Foreskin fibroblast (primary cell): ENCODE measurements at places on chromosomes 5 and 9.

DNA sequence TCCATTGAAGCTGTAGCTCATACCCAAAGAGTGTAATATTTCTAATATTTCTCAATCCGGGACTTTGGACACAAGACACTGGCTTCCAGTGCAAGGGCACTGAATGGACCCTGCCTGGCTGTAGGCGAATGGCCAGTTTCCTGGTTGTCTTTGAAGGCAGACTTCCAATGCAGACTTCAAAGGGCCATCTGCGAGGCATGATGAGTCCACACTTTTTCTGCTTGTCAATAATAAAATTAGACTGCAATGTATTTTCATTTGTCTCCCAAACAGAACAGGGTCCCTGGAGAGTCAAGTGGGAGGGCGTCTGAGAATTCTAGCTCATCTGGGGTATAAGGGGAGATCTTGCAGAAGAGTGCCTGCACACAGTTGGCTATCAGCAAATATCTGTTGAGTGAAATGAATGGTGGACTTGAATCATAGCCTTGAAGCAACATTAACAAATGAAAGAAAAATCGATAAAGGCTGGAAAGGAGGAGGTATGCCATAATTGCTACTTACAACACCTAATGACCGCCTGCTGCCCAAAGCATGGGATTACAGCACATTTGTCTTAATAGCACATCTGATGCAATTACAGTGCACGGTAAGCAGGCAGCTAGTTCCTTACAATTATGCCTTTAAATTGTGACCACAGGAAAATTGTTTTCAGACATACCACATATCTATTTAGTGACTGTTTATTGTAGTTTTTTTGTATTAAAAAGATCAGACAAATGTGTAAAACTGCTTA is 137.5 kb downstream of the ARHGEF28 start:
- DNase-seq, result peak; percentile 69

DNA sequence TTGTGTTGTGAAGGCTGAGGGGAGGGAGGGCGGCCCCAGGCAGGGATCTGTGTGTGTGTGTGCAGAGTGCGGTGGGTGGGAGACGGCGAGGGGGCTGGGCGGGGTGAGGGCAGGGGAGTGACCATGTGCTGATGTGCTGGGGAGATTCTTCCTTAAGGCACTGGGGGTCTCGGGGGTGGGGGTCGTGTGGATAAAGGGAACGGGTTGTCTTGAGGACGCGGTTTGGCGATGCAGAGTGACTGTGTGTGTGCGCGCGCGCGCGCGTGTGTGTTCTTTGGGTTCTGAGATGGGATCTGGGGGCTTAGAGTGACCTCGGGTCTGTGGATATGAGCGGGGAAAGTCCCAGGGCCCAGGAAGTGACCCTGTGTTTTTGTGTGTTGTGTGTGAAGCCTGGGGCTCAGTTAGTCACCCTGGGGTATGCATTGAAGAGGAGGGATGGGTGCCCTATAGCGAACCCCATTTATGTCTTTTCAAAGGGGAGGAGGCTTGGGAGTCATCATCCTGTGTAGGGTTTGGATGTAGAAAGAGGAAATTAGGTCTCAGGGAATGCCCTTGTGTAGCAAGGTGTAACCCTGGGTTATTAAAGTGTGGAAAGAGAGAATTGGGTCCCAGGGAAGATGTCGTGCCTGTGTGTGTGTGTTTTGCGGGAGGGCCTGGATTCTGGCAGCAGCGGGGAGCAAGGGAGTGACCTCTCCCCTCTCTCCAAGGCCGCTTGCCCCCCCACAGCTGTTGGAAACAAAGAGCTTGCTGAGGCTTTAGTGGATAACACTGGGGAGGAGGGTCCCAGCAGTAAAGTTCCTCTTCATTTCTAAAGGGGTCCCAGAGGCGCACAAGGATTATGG is 1.4 kb downstream of the TMEFF1 start:
- no peak for DNase-seq

DNA sequence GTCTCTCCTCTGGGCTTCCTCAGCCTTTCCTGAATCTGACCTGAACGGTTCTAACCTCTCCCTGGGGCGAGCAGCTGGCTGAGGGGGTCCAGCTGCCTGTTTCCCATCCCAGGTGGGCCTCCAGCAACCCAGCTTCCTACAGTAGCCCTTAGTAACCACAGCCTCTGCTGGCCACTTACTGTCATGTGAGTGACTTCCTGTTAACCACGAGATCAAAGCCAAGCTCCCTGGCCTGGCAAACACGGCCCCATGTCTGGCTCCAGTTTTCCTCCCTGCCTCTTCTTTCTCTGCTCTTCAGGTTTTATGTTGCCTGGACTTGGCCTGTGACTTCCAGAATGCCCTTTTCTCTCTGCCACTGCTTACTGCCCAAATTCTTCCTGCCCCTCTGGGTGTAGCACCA is 47.2 kb upstream of the DAB2IP start:
- DNase-seq, result no peak

DNA sequence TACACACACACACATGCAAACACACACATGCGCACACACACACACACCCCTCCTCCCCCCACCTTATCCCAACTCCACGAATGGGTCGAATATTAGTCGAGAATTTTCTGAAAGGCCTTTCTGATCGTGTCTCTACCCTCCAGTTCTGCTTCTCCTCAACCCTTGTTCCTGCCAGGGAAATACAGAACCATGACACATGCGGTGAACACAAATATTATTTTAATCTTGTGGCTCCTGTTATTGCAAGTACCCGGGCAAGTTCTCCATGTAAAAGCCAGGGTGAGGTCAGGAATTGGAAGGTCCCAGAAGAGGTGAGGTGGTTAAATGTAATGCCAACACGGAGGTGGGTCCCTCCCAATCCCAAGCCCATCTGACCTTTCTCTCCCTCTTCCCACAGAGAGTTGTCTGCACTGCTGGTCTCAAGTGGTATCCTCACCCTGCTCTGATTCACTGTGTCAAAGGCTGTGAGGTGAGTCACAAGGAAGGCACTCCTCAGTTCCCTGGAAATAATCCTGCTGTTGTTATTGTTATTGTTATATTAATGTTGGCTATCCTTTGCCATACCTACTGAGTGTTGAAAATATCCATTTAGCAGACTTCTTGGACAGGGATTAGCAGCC is 223.7 kb downstream of the PAPPA start:
- DNase-seq, result peak; percentile 75

DNA sequence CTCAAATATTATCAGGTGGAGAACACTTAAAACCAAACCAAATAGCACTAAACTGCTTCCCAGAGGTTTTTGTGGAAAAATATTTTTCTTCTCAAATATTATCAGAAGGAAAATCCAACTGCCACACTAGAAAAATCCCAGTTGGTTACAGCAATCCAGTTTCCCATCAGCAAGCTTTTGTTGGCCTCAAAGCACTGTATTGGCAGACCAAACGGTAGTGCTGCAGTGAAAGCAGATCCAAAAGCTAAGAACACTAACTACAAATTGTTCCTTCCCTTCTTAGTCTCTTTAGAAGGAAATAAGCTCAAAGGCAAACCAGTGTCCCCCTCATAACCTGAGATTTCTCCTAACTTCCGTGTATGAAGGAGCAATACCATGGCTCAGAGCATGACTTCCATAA is 105.3 kb downstream of the TRIM36 start:
- DNase-seq, result no peak

- no peak for DNase-seq
These were observed 110.5 kb downstream of the EPB41L4A start for GRCh38 chr5:112308608-112309007.

- DNase-seq, result peak; percentile 11
These were observed 37.6 kb upstream of the STX17 start for GRCh38 chr9:99868845-99869244.

GRCh38 chr9:97307091-97307490 is 368 bp upstream of the CCDC180 start:
- DNase-seq, result peak; percentile 41

DNA sequence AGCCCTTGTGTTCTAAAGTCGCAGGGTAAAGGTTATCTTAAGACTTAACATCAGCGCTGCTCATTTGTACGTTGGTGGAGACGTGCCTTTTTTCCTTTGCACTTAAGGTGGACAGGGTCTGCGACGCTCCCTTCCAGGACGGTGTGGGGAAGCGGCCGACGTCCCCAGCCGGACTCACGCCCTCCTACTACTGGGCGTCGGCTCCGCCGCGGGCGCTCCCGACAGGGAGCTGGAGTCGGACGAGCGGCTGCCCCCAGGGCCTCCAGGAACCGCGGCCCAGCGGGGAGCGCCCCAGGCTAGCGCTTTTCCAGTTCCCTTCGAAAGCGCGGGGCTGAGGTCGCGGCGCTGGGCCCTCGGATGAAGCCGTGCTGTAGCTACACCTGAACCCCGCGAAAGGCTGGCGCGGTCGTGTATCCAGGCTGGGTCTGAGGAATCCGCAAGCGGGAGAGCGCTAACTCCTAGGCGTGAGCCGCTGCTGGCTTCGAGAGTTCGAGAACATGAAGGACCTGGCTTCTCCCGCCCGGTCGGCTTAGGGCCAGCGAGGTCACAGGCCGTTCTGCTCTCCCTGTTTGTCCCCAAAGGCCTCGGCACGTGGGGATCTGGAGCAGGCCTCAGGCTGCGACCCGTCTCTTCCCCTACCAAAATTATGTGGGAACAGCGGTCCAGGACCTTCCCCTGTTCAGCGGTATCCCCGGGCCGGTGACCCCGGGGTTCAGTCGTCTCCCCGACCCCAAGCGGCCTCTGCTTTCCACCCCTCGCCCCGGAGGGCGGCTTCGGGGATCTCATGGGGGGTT is 3.8 kb upstream of the DMRT3 start:
- no peak for DNase-seq

DNA sequence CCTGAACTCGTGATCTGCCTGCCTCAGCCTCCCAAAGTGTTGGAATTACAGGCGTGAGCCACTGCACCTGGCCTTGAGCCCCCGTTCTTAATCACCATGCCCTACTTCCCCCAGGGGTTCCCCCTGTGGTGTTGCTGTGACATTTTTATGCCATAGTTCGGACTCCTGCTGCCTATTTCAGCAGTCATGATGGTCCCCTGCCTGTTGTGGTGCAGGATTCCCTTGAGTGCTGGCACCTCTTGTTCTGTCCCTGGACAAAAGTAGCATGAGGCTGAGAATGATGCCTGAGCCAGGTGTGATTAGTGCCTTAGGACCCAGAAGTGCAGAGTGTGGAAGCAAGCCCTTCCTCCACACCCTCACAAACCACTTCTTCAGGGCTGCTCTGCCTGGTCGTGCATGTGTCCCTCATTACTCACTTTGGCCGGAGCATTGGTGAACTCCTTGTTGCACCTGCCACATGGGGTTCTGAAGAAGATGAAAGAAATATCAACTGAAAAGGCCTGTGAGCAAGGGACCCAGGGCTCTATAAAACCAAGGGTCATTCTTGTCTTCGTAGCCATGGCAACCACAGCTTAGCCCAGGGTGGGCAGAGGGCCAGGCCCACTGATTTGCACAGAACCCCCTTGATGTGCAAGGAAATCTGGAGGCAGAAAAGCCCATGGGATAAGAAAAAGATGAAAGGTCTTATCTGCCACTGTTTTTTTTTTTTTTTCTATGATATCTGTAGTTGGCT is 228.0 kb downstream of the NTRK2 start:
- no peak for DNase-seq

DNA sequence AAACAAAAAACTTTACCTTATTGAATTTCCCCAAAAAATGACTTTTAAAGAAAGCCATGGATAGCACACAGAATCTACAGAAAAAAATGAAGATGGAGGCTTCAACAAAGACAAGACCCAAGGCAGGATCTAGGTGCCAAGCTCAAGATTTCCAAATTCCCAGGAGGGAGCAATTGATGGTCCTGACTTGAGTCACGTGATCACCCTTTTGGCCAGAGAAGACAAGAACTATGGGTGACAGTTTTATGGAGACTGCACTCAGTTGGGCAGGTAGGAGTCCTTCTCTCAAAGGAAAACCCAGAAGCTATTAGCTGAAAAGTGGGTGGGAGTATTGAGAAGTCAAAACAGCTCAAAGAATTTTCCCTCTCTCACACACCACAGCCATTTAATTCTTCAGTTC is 3.2 kb upstream of the SLIT3 start:
- DNase-seq, result no peak

GRCh38 chr9:100219347-100219746 is 120.3 kb downstream of the INVS start:
- no peak for DNase-seq

DNA sequence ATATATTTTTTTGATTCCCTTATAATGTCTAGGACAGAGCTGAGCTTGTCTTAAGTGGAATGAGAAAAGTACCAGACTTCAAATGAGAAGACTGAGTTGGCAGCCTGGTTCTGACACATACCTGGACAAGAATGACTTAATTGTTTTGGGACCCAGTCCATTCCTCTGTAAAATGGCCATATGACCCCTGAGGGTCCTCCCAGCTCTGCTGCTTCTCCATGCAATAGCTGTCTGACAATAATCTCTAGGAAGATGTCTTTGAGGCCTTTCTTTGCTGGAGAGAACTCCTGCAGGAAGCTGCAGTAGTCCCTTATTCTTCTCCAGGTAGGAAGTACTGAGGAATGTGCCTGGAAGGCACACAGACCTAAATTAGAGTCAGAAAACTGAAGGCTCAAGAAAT is 55.9 kb upstream of the SLIT3 start:
- DNase-seq, result no peak

DNA sequence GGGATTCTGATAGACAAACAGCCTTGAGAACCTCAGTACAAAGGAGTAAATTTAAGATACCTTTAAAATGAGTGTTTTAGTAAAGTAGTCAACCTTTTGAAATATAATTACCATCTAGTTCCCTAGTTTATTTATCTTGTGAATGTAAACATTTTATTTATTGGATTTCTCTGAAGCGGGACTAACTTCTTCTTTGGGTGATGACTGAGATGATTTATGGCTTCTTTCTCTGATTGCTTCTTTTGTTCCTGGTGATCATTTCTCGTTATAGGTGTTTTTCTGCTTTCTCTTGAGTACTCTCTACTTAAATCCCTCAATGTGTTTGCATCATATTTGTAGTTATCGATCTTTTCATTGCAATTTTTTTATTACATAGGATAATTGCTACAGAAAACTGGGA is 33.2 kb downstream of the PRDM6 start:
- no peak for DNase-seq

DNA sequence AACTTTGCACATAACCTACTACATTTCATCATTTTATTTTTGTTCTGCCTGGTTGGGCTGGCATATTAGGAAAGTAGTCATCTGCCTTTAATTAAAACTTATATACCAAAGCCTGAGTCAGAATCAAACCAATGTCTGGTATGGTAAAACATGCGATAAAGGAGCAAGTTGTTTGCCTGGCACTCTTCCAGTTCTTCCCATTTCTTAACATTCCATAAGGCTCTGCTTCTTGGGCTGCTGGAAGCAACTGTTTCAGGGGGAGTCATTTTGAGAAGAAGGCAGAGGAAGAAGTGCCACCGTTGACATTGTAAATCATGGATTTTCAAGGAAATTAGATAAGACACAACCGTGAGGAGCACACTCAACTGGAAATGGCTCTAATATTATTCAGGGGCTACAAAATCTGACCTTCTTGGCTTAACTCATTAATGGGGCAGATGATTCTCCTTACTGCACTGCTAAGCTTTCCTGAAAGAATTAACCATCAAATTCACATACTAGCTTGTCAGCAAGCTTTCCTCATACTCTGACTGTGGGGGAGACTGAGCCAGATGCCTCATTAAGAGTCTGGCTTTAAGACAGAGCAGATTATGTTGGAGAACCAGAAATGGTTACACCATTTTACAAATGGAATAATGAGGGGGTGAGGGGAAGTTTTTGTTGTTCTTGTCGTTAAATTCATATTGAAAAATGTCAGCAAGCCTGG is 391.0 kb downstream of the TMEM232 start:
- DNase-seq, result peak; percentile 93

- no peak for DNase-seq
These were observed 40.3 kb upstream of the EQTN start for GRCh38 chr9:27337236-27337635.
